Stimulated activated CD8-positive, alpha-beta memory T cell treated with anti-CD3 and anti-CD28 coated beads, Interleukin-7, amount 100 ng/mL, for 1 hour (primary cell): ENCODE measurements at places on chromosomes 3 and 15.

GRCh38 chr3:13105896-13106250, 32.6 kb upstream of the IQSEC1 start:
- DNase-seq, result no peak

- no peak for DNase-seq
Measured at GRCh38 chr3:73757536-73757935, 132.8 kb upstream of the PDZRN3 start.

- DNase-seq, result no peak
Measured at GRCh38 chr3:101850246-101851051, 1.1 kb downstream of the NFKBIZ start.

DNA sequence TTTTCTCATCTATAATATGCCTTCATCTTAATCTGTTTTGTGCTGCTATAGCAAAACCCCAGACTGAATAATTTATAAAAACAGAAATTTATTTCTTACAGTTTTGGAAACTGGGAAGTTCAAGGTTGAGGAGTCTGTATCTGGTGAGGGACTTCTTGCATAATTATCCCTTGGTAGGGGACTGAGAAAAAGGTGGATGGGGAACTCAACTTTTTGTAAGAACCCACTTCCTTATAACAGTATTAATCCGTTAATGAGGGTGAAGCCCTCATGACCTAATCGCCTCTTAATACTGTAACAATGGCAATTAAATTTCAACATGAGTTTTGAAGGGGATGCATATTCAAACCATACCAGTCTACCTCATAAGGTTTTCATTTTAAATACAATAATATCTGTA, 17.4 kb upstream of the MYH15 start:
- DNase-seq, result no peak

DNA sequence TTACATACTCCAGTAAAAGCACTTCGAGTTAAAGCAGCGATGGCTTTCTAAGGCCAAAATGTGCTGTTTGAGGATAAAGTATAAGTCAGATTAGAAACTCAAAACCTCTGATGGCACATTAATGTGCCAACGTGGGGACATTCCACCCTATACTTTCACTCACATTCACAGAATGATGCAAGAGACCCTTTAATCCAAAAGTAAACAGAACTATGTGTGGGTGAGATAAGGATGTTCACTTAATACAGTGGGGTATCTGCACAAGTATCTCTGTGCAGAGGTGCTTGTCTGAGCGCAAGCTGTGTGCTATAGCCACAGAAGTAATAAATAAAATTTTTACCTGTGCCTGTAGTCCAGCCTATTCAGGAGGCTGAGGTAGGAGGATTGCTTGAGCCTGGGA, 100.3 kb upstream of the CHL1 start:
- no peak for DNase-seq

GRCh38 chr3:56795829-56796185, 5.9 kb downstream of the ARHGEF3 start:
- no peak for DNase-seq

- no peak for DNase-seq
Measured at GRCh38 chr3:136584728-136585127, 167.4 kb downstream of the STAG1 start.

DNA sequence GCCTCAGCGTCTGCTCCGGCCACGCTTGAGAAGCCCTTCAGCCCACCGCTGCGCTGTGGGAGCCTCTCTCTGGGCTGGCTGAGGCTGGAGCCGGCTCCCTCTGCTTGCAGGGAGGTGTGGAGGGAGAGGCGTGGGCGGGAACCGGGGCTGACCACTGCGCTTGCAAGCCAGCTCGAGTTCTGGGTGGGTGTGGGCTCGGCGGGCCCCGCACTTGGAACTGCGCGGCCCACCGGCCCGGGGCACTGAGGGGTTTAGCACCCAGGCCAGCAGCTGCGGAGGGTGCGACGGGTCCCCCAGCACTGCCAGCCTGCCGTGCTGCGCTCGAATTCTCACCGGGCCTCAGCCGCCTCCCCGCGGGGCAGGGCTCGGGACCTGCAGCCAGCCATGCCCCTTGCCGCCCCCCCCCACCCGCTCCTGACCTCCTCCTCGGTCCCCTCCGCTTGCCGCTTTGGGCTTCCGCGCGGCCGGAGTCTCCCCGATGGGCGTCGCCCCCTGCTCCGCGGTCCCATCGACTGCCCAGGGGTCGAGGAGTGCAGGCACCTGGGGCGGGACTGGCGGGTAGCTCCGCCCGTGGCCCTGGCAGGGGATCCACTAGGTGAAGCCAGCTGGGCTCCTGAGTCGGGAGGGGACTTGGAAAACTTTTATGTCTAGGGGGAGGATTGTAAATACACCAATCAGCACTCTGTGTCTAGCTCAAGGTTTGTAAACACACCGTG, 106.7 kb downstream of the RAP2B start:
- DNase-seq, result no peak

- no peak for DNase-seq
Measured at GRCh38 chr3:56135941-56136340, 332.3 kb downstream of the ERC2 start.

DNA sequence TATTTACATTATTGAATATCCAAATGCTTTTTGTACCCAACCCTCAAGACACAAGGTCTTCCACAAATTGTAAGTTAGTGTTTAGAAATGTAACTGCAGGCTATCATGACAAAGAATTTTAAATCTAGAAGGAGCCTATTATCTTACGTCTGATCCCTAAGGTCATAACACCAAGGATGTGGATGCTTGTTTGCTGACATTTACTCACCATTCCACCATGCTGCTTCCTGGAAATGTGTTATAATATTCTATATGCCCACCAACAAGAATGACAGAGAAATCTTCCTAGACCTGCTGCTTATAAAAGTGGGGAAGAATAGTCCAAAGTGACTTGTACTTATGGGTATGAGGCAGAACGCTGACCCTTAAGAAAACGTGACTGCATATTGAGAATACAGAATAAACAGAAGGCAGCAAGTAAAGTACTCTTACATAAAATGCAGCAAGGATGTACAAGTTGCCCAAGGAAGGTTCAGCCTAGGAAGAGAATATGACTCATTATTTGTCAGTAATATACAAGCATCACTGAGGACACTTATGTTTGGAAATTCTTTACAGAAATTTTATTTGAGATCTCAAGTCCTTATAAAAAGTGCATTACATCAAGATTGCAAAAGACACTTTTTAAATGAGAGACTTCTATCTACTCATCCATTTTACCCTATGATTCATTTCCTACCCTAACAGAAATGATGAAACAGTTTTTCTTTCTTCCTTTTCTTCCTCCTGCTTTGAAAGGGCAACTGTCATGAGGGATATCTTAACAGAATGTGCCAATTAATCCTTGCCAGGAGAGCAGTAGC, 59.6 kb downstream of the ESYT3 start:
- DNase-seq, result no peak

GRCh38 chr3:150786791-150787190, 23.8 kb upstream of the SIAH2 start:
- DNase-seq, result no peak

DNA sequence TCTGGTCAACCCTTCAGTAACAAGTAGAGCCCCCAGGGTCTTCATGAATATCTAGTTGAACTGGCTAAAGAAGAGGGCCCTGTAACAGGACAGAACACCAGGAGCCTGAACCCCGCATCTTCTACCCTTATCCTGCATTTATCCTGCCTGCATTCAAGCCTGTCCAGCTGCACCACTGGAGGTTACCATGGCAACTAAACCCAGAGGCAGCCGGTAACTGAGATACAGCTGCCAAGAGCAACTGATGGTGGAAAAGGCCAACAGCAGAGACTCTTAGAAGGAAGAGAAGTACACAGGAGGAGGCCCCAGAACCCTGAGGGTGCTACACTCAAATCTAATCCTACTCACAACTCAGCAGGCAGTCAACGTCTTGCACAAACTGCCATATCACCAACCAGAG, 3.7 kb upstream of the PRKAR2A start:
- no peak for DNase-seq
